ENCODE measurements at places on chromosomes 1 and 21. TPM values are rescaled to one million over a fixed set of nuclear protein-coding genes. Genes with fewer than 3 reads are reported as not detected.

GRCh38 chr1:110490791-110491451 lies 28.1 kb downstream of the KCNA10 start:
- DNase-seq, result no peak

- no peak for DNase-seq
Measured at GRCh38 chr1:243968413-243968812, 82.7 kb upstream of the ZBTB18 start.

The LY9 gene
- polyA plus RNA-seq, result 0.18 TPM

- no peak for DNase-seq
Measured at GRCh38 chr1:184843732-184844495, 89.3 kb upstream of the EDEM3 start.

Measured in right lung (tissue), 10 donors.